ENCODE measurements at places on chromosomes 3 and 15.

GRCh38 chr3:126714276-126714900 lies 10.3 kb downstream of the CHCHD6 start:
- no peak for DNase-seq

GRCh38 chr3:98848108-98848507 lies 53.4 kb downstream of the DCBLD2 start:
- DNase-seq = no peak

DNA sequence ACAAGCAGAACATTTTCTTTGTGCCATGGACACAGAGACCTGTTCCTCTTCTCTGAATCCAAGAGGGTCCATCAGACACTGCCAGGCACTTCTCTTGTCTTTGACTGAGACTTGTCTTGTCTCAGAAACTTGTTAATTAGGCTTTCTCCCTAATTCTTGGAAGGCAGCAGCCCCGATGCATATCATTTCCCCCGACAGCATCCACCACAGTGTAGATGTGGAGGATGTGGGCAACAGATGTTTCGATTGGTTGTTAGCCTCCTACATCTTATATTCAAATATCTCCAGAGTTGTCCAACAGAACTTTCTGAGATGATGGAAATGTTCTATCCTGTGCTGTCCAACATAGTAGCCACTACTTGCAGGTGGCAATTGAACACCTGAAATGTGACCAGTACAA lies 15.5 kb downstream of the GASK1A start:
- DNase-seq = no peak

- no peak for DNase-seq
Measured at GRCh38 chr3:153437666-153438065, 275.6 kb downstream of the RAP2B start.

DNA sequence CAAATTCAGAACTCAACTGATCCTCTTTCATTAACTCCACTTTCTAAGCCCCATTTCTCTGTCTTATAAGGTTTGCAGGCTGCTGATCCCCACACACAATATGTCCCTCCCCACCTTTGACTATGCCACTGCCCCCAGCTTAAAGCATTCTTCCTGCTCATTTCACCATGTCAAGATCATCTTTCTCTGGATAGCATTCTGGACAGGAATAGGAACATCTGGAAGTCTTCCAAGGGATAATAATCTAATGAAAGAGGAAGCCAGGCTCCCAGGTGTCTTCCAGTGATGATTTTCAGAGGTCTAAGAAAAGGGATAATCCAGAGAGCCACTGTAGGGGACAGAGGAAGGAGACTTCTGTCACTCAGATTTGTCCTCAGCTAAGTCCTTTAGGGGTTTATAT lies 54.6 kb upstream of the GALNT15 start:
- DNase-seq = no peak

Data from RCC 7860 (cell line).